Hindlimb muscle (tissue), 1 donor: ENCODE measurements at places on chromosomes 12 and 14.

GRCh38 chr12:52364901-52365489, 2.3 kb downstream of the KRT85 start:
- no peak for DNase-seq

GRCh38 chr12:93572712-93573551, 457 bp downstream of the SOCS2 start:
- DNase-seq: peak; percentile 32

- DNase-seq: no peak
Observed at GRCh38 chr12:106301241-106301610, 1.3 kb upstream of the TCP11L2 start.

DNA sequence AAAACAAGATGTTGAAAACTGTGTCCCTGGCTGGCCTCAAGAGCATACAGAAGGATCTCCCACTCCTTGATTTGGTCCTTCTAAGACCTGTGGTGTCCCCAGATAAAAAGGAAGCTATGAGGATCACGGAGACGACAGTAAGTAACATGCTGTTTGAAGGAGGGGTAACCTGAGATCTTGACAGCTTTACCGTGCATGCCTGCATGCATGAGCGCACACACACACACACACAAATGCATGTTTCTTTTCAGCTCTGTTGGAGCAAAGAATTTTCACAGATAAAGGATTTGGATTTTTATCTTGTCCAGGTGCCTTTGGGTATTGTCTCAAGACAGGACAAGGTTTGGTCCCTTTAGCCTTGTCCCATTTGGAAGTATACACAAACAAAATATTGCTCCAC, 411.6 kb upstream of the CCDC196 start:
- no peak for DNase-seq

DNA sequence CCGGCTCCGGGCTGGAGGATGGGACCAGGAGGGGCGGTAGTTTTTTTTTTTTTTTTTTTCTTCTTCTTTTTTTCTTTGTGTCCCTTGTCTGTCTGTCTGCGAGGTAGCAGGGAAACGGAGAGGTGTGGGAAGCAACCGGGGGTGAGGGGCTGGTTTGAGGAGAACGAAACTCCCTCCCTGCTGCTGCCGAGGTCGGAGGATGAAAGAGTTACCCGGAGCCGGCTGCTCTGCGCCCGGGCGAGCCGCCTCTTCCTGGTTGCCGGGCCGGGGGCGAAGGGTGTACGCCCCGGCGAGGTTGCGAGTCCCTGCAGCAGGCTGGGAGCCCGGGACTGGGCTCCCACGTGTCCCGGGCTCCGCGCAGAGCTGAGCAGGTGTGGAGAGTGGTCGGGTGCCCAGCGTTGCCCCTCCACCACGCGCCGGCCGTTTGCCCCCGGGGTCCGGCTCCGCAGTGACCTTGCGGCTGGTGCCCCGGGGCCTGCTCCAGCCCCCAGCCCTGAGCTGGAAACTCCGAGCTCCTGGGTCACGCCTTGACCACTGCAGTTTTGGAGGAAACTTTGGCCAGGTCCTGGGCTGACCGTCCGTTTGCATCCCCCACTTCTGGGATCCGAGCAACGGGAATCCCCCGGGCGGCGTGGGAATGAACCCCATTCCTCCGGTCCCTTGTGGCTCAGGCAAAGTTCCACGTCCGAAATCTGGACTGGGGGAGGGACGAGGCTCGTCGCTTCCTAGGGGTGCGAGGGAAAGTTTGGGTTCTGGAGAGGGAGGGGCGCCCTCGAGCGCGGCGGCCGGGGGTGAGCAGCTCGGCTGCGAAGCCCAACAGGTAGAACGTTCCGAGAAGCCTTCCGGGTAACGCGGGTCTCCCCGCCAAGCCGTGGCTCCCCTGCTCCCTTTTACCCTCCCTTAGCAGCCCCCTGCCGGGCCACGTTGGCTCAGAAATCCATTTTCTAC, 1.3 kb downstream of the CHST11 start:
- DNase-seq: peak; percentile 24
